Testis (tissue), 5 donors: ENCODE measurements at places on chromosomes 3 and 15.

DNA sequence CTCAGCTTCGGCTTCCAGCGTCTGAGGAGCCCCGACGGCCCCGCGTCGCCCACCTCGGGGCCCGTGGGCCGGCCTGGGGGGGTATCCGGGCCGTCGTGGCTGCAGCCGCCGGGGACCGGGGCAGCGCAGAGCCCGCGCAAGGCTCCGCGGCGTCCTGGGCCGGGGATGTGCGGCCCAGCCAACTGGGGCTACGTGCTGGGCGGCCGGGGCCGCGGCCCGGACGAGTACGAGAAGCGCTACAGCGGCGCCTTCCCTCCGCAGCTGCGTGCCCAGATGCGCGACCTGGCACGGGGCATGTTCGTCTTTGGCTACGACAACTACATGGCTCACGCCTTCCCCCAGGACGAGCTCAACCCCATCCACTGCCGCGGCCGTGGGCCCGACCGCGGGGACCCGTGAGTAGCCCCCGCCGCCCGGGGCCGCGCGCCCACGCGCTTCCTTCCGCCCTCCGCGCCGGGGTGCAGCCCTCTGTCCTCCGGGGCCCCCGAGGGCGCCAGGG, 462 bp downstream of the EDEM1 start:
- H3K36me3 ChIP-seq, result no peaks in the 10 kb centered on the region
- H3K4me1 ChIP-seq, result peaks cover 10% of the 10 kb centered on the region
- peak; percentile 35 for DNase-seq
- H3K27me3 ChIP-seq, result no peaks in the 10 kb centered on the region

- H3K27me3 ChIP-seq, result no peaks in the 10 kb centered on the region
- H3K27ac ChIP-seq, result no peak overlapping the region
- H3K36me3 ChIP-seq, result no peaks in the 10 kb centered on the region
- DNase-seq, result no peak
These were observed 112.3 kb downstream of the ADAMTS17 start for GRCh38 chr15:100229181-100230163.

DNA sequence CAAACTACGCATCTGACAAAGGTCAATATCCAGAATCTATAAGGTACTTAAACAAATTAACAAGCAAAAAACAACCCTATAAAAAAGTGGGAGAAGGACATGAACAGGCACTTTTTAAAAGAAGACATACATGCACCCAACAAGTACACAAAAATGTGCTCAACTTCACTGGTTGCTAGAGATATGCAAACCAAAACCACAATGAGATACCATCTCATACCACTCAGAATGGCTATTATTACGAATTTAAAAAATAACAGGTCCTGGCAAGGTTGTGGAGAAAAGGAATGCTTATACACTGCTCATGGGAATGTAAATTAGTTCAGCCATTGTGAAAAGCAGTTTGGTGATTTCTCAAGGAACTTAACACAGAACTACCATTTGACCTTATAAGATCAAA, 175.6 kb upstream of the MLF1 start:
- DNase-seq, result no peak
- no peak overlapping the region for H3K27ac ChIP-seq
- H3K27me3 ChIP-seq, result no peaks in the 10 kb centered on the region
- no peak overlapping the region for H3K4me3 ChIP-seq
- H3K36me3 ChIP-seq, result no peaks in the 10 kb centered on the region

GRCh38 chr3:190118438-190118837, 2.3 kb downstream of the P3H2 start:
- no peak for DNase-seq
- no peak overlapping the region for H3K27ac ChIP-seq
- no peak overlapping the region for H3K4me3 ChIP-seq
- peaks cover 5% of the 10 kb centered on the region for H3K4me1 ChIP-seq
- no peaks in the 10 kb centered on the region for H3K36me3 ChIP-seq

GRCh38 chr3:108070356-108070755, 20.5 kb downstream of the CD47 start:
- H3K36me3 ChIP-seq, result no peaks in the 10 kb centered on the region
- H3K4me1 ChIP-seq, result peaks cover 3% of the 10 kb centered on the region
- no peaks in the 10 kb centered on the region for H3K27me3 ChIP-seq

- H3K4me1 ChIP-seq, result peaks cover 17% of the 10 kb centered on the region
- no peaks in the 10 kb centered on the region for H3K27me3 ChIP-seq
- peak overlapping the region; percentile 61 for H3K27ac ChIP-seq
These were observed 25.7 kb downstream of the SPATA12 start for GRCh38 chr3:57086201-57086600.

GRCh38 chr3:172607305-172608121, 84.3 kb upstream of the TNFSF10 start:
- H3K27ac ChIP-seq, result no peak overlapping the region
- no peaks in the 10 kb centered on the region for H3K36me3 ChIP-seq
- H3K27me3 ChIP-seq, result no peaks in the 10 kb centered on the region
- DNase-seq, result no peak

GRCh38 chr3:144165482-144165881, 193.9 kb downstream of the DIPK2A start:
- no peaks in the 10 kb centered on the region for H3K27me3 ChIP-seq
- no peaks in the 10 kb centered on the region for H3K36me3 ChIP-seq
- DNase-seq, result no peak
- H3K4me3 ChIP-seq, result no peak overlapping the region
- no peak overlapping the region for H3K27ac ChIP-seq

- H3K27ac ChIP-seq, result no peak overlapping the region
- no peak overlapping the region for H3K4me3 ChIP-seq
- no peaks in the 10 kb centered on the region for H3K36me3 ChIP-seq
- H3K27me3 ChIP-seq, result no peaks in the 10 kb centered on the region
- DNase-seq, result no peak
- no peaks in the 10 kb centered on the region for H3K4me1 ChIP-seq
These were observed 763.9 kb upstream of the GRM7 start for GRCh38 chr3:6097021-6097420.

DNA sequence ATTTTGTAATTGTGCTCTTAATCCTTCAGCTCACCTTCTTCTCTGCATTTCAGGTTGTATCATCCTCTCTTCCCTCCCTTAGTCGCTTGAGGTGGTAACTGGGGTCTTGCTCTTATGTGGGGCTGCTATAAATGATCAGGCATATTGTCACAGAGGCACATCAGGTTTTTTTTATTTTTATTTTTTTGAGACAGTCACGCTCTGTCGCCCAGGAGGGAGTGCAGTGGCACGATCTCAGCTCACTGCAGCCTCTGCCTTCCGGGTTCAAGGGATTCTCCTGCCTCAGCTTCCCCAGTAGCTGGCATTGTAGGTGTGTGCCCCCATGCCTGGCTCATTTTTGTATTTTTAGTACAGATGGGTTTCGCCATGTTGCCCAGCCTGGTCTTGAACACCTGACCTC, 9.9 kb downstream of the CDV3 start:
- no peaks in the 10 kb centered on the region for H3K4me1 ChIP-seq
- H3K27me3 ChIP-seq, result no peaks in the 10 kb centered on the region
- DNase-seq, result no peak
- H3K36me3 ChIP-seq, result no peaks in the 10 kb centered on the region
- no peak overlapping the region for H3K27ac ChIP-seq
- H3K4me3 ChIP-seq, result no peak overlapping the region

DNA sequence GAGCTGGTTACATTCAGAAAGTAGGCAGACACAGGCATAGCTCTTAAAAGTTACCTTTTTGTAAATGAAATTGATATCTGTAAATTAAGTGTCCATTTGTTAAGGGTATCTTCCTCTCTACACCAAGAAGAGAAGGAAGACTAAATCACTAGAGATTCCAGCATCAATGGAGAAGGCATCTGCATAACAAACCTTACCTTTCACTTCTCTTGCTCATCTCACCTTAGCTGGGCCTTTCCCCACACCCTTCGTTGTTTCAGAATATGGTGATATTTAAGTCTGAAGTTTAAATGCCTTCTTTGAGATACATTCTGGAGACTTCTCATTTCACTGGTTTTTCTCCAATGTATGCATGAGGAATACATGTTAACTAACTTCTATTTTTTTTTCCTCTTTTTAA, 54.5 kb upstream of the TGFBR2 start:
- H3K4me1 ChIP-seq, result no peaks in the 10 kb centered on the region
- no peak for DNase-seq
- no peak overlapping the region for H3K4me3 ChIP-seq
- H3K27ac ChIP-seq, result no peak overlapping the region
- H3K27me3 ChIP-seq, result no peaks in the 10 kb centered on the region

DNA sequence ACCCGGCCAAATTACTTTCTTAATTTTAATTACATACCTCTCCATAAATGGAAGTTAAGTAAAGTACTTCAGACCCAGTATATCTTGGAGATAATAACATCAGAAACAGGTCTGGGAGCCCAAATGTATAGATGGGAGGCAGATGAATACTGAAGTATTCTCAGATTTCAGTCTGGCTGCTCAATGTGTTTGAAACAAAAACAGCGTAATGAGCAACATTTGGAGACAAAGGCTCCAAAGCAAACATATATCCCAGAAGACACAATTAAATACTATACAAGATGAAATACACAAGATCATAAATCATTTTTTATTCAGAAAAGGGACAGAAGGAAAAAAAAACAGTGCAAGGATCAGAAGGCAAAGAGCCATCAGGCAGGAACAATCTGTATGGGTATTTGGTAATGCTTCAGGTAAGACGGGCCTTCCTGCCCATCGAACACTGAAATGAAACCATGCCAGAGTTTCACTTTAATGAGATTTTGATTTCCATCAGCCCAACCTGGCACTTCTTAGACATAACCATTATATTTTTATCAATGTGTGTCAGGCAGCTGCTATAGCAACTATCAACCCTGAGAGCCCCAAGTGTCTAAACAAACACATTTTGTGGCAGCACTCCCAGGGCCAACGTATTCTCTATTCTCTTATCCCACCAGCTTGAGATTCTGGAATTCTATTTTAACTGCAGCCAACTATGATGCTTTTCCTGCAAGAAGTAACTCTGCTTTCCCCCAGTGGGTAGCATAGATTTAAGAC, 210.8 kb downstream of the STT3B start:
- DNase-seq, result peak; percentile 52
- H3K36me3 ChIP-seq, result no peaks in the 10 kb centered on the region
- H3K27me3 ChIP-seq, result no peaks in the 10 kb centered on the region
- peaks cover 9% of the 10 kb centered on the region for H3K4me1 ChIP-seq
- H3K4me3 ChIP-seq, result no peak overlapping the region

- H3K4me1 ChIP-seq, result no peaks in the 10 kb centered on the region
- H3K27me3 ChIP-seq, result no peaks in the 10 kb centered on the region
- no peak overlapping the region for H3K4me3 ChIP-seq
- no peaks in the 10 kb centered on the region for H3K36me3 ChIP-seq
- H3K27ac ChIP-seq, result no peak overlapping the region
These were observed 45.6 kb downstream of the DLEC1 start for GRCh38 chr3:38084334-38085310.

DNA sequence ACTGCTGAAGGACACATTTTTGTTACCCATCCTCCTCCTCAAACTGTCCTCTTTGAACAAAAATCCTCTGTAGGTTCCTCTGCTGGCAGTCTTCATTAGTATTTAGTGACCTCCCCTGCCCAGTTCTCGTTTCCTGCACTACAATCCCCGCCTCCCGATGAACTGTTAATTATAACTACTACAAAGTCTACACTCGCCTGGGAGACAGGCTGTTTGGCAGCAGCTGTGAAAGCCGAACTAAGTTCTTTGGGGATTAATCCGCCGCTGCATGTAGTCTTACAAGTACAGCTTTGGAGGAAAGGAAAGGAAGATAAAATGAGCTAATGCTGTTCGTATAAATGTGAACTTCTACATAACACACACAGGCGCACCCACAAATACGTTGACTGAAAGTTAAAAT, 160.0 kb upstream of the WNT5A start:
- H3K27ac ChIP-seq, result no peak overlapping the region
- no peaks in the 10 kb centered on the region for H3K4me1 ChIP-seq
- no peaks in the 10 kb centered on the region for H3K36me3 ChIP-seq
- H3K27me3 ChIP-seq, result no peaks in the 10 kb centered on the region

DNA sequence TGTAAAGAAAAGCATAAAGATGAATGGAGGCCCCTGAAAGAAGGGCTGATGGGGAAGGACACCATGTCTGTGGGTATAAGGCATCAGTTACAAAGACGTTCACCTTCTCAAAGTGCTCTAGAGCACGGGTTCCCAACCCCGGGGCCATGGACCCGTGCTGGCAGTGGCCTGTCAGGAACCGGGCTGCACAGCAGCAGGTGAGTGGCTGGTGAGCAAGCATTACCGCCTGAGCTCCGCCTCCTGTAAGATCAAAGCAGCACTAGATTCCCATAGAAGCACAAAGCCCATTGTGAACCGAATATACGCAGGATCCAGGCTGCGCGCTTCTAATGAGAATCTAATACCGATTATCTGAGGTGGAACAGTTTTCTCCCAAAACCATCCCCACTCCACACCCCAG, 25.7 kb downstream of the MYO1E start:
- no peak overlapping the region for H3K4me3 ChIP-seq
- H3K36me3 ChIP-seq, result no peaks in the 10 kb centered on the region
- DNase-seq, result no peak
- H3K27me3 ChIP-seq, result no peaks in the 10 kb centered on the region
- no peaks in the 10 kb centered on the region for H3K4me1 ChIP-seq

DNA sequence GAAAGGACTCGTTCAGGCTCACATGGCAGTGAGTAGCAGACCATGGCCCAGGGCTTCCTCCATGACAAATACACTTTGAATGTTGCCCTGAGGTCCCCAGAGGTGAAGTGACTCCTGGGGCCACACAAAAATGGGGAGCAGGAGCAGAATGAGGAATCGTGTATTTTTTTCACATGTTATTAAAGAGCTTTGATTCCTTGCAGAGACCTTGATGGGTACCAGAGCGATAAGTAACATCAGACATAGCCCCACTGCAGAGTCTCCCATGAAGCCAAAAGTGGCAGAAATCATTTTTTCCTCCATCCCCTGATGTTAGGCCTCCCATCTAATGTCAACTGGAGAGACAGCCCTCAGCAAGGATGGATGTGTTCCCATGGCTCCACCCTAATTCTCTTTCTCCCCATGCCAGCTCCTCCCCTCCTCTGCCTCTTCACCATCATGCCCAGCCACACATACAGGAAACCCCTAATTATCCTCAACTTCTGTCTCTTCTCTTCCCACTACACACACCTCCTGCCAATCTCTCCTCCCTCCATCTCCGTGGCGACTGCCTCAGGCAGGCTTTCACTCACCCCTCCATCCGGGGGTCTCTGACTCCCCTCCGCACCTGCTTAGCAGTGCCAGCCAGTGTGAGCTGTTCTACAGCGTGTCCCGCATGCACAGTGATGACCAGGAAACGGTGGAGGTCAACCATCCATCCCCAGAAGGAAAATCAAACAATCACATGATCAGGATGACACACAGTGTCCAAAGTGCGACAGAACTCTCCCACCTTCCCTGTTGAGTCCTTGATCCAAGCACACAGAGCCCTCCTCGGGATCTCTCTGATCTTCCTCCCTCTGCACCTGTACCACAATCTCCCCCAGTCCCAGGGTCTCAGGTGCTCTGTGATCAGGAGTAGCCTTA, 7.1 kb upstream of the SSUH2 start:
- H3K27me3 ChIP-seq, result no peaks in the 10 kb centered on the region
- H3K27ac ChIP-seq, result no peak overlapping the region
- no peak for DNase-seq
- no peak overlapping the region for H3K4me3 ChIP-seq
